ENCODE measurements at places on chromosomes 13 and 19.

DNA sequence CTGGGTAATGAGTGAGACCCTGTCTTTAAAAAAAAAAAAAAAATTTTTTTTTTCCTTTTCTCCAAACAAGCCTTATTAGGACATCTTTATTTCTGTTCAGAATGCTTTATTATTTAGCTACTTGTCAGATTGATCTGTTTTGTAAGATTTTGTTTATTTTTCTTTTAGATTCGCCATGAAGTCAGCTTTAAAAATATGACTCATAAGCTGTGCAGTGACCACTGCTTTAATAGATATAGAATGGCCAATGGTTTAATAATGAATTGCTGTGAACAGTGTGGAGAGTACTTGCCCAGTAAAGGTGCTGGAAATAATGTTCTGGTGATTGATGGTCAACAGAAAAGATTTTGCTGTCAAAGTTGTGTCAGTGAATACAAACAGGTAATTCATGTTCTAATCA is 47.7 kb downstream of the ZMYM2 start:
- no peak for DNase-seq

DNA sequence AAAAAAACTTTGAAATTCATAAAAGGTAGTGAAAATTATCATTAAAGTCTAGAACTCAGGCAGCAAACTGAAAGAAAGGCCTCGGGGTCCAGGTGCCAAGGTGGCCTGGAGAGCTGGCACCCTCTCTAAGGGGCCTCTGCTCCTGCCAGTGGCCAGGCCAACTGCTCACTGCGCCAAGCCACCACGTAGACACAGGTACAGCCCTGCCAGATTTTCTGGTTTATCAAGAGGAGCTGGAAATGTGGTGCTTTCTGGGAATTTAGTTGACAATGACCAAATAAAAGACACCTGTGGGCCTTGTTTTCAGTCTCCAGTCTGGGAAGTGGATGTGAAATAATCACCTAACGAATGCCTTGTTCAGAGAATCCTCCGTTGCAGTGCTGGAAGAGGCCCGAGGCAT is 22.8 kb downstream of the ZNF574 start:
- no peak for DNase-seq

- no peak for DNase-seq
Measured at GRCh38 chr13:94711561-94712286, 621 bp downstream of the SOX21 start.

- DNase-seq = no peak
Measured at GRCh38 chr19:39136225-39136940, 10.8 kb downstream of the PAK4 start.

DNA sequence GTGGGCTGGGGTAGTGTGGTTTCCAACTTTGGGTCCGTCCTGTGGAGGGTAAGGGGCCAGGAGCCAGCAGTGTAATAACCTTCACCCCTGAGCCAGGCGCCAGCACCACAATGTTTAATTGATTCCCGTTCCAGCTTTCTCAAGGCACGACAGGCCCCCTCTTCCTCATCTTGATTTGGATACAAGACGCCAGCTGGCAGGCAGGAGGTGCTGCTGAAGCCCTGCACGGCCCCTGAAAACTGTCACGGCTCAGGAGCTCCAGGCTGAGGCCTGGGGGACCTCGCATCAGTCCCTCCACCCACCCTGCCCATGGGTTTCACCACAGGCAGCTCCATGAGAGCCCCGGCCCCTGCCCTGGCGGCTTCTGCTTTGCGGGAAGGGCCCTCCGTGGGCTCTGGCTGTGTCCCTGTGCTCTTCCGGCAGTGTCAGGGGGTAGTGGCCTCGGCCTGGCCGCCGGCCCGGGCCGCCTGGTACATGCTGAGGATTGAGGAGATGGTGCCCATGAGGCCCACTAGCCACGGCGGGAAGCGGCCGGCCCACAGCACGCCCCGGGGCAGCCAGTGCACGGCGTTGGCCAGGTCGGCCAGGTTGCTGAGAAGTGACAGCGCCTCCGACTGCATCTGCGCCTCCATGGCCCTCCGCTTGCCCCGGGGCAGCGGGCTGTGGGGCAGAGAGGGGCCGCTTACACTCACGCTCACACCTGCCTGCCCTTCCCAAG is 11.9 kb downstream of the PEX11G start:
- DNase-seq = no peak

GRCh38 chr19:15846923-15847322 is 31.5 kb upstream of the OR10H1 start:
- DNase-seq = no peak

DNA sequence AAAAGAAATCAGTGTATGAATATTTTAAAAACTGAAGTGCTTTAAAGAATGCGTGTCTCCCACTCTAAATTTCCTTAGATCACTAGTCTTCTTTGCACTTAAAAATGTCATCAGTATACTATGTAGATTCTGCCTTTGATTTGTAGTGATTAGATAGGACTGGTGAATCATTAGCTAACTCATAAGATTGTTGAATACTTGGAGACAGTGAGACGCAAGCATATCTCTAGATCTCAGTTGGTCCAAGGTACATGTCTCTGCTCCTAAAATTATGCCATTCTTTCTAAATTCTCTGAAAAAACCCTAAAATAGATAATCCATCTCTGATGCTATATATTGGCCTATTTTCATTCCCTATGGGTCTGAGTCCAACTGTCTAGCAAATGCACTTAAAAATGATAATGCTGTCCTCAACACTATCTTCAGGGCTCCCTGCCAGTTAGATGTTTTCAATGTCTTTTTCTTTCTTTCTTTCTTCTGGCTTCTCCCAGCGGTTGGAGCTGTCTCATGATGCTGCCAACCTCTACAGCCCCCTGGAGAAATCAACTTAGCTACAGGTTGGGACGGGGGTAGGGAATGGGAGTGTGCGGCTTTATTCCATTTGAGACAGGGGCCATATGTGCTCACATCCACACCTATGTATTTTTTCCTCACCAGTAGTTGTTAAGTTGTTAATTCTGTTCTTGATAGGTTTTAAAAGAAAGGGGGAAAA is 301.0 kb downstream of the NDFIP2 start:
- DNase-seq = no peak

- DNase-seq = no peak
Measured at GRCh38 chr19:33266974-33267484, 35.3 kb downstream of the CEBPA start.
